ENCODE measurements at places on chromosomes 13 and 19.
A peak's percentile ranks its signal among the peaks of the same experiment; 100 is the strongest.

GRCh38 chr13:23505007-23505406, 65.2 kb upstream of the TNFRSF19 start:
- DNase-seq = no peak

- DNase-seq = no peak
These were observed 15.4 kb downstream of the TMEM255B start for GRCh38 chr13:113774177-113775107.

DNA sequence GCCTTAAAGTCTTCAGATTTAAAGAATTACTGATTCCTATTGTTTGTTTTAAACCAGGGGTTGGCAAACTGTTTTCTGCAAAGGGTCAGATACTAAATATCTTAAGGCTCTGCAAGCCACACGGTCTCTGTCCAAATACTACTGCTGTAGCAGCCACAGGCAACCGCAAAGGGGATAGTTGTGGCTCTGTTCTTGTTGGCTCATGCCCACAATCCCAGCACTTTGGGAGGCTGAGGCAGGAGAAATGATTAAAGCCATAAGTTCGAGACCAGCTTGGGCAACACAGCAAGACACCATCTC, 22.4 kb downstream of the RANBP3 start:
- DNase-seq = no peak

DNA sequence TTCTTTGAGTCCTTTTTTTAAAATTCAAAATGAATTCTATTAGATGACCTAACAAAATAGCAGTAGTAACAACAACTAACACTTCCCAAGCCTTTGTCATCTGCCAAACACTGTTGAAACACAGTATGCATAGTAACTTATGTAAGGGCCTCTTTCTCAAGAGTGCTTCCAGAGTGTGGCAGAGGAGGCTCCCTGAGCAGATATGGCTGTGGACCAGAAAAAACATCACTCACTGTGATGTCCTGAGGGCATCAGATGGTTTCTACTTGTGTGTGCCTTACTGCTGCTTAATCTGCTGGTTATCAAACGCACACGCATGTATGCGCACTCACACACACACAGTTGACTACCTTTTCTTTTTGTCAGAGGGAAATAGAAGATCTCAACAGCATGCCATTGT, 110.8 kb downstream of the DLEU7 start:
- DNase-seq = peak; percentile 63

DNA sequence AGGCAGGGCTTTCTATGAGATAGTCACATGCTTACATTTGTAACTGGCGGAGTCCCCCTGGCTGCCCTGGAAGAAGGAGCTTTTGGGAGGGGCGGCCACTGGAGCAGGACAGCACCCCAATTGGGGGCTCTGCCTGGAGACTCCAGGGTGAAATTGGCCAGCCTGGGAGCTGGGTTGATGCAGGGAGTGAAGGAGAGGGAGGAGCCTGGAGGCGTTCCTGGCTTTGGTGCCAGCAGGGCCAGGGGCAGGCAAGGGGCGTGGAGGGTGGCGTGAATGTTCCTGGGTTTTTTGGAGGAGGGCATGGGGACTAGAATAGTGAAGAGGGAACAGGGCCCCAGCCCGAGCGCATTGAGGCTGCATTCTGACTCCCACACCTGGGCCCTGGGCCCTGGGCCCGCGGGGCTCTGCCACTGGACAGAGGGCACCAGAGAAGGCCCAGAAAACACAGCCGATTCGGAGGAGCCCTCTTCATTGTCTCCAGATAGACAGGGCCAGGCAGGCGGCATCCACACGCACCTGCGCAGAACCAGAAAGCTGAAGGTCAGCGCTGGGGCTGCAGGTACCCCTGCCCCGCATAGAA, 29.5 kb downstream of the COMP start:
- no peak for DNase-seq

GRCh38 chr13:77915686-77916085, 2.9 kb downstream of the EDNRB start:
- DNase-seq = no peak

GRCh38 chr13:58919551-58919950, 1244.2 kb downstream of the DIAPH3 start:
- DNase-seq = no peak

- DNase-seq = no peak
These were observed 12.6 kb downstream of the ZSCAN18 start for GRCh38 chr19:58085348-58085875.

- DNase-seq = peak; percentile 71
These were observed 10.1 kb downstream of the GRIN2D start for GRCh38 chr19:48403606-48404005.

- DNase-seq = no peak
These were observed 17.2 kb upstream of the RNASEH2B start for GRCh38 chr13:50892210-50892944.

GRCh38 chr13:21458451-21458812, 671 bp downstream of the ZDHHC20 start:
- DNase-seq = no peak

DNA sequence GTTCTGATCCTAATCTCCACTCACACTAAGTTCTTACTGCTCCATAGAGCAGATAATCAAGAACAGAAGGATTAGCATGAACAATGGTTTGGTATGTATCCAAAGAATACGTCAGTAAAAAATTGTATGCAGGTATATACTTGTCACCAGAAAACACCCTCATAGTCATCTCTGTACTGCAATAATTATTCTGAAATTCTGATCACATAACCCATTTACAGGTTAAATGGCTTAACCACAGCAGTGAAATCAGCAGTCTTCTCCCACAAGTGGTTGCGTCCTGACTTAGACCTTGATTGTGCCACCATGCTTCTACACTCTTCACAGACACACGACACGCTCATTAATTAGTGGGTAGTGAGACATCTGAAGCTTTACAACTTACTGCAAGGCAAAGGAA, 50.9 kb downstream of the LNX2 start:
- DNase-seq = no peak

- DNase-seq = no peak
These were observed 93.4 kb upstream of the MCF2L start for GRCh38 chr13:112875627-112876026.

- no peak for DNase-seq
These were observed 177.0 kb downstream of the DCLK1 start for GRCh38 chr13:35954207-35954560.

DNA sequence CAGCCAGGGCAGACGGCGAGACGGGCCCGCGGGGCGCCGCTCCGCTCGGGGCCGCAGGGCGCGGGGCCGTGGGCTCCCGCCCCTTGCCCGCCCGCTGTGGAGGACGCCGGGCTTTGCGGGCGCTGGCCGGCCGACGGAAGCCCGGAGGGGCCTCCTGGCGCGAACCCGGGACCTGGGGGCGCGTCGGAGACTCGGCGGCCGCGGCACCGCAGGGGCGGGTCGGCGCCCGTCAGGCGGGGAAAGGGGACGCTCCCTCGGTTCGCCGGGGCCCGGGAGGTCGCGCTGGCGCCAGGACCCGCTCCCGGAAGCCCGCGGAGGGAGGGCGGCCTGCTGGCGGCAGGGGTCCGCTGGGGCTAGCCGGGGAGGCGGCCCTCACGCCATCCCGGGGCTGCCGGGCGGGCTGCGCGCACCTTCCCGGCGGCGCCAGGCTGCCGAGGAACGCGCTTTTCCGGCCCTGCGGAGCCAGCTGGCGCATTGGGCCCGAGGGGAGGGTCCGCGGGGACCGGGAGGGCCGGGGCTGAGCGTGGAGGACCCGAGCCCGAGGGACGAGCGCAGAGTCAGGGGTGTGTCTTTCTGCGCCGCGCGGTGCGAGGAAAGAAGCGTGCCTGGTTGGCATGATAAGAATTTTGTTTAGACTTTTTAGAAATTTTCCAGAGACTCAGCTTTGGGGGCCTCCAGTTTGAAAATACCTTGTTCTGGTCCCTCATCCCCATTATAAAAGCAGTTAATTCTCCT, 511 bp downstream of the GARRE1 start:
- DNase-seq = peak; percentile 35

- no peak for DNase-seq
These were observed 86.7 kb upstream of the GPR12 start for GRCh38 chr13:26847281-26847680.

GRCh38 chr19:35114353-35115176, 1.1 kb upstream of the FXYD3 start:
- peak; percentile 48 for DNase-seq

GRCh38 chr13:74193391-74193790, 59.2 kb upstream of the KLF12 start:
- no peak for DNase-seq

- no peak for DNase-seq
These were observed 973.5 kb upstream of the SPRY2 start for GRCh38 chr13:81314461-81314860.

- DNase-seq = no peak
These were observed 126.9 kb downstream of the RAB20 start for GRCh38 chr13:110434629-110435028.

GRCh38 chr13:52118595-52118994, 10.3 kb downstream of the NEK5 start:
- DNase-seq = no peak

- DNase-seq = no peak
These were observed 629.9 kb downstream of the DIAPH3 start for GRCh38 chr13:59533561-59534555.

GRCh38 chr19:10805065-10805757, 30.8 kb downstream of the TMED1 start:
- peak; percentile 80 for DNase-seq

GRCh38 chr19:51448411-51449016, 9.7 kb downstream of the SIGLEC8 start:
- DNase-seq = no peak

DNA sequence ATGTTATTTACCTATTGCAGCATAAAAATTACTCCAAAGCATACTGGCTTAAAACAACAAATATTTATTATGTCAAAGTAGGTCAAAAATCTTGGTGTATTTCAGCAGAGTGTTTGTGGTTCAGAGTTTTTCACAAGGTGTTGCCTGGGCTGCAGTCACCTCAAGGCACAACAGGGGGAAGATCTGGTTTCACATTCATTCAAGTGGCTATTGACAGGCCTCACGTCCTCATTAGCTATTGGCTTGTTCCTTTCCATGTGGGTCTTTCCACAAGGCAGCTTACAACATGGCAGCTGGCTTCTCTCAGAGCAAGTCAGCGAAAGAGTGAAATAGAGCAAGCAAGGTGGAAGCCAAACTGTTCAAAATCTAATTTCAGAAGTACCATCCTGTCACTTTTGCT, 602.9 kb downstream of the OLFM4 start:
- no peak for DNase-seq

- DNase-seq = peak; percentile 6
These were observed 101.6 kb downstream of the RAP2A start for GRCh38 chr13:97535614-97536013.

All from inflammatory macrophage (primary cell).